Right lung (tissue), 10 donors: ENCODE measurements at places on chromosomes 12 and 14. TPM values are rescaled to one million over a fixed set of nuclear protein-coding genes. Genes with fewer than 3 reads are reported as not detected.

Gene DPPA3
- not detected for polyA plus RNA-seq

Gene PXN
- polyA plus RNA-seq, result 74.2 TPM

Gene TMTC1
- 1.9 TPM for polyA plus RNA-seq

Gene SIX6
- not detected for polyA plus RNA-seq

Gene OAS1
- polyA plus RNA-seq, result 5.6 TPM

Gene SOAT2
- polyA plus RNA-seq, result 0.20 TPM
